Fibroblast of skin of back (primary cell): ENCODE measurements at places on chromosomes 6 and 20.

DNA sequence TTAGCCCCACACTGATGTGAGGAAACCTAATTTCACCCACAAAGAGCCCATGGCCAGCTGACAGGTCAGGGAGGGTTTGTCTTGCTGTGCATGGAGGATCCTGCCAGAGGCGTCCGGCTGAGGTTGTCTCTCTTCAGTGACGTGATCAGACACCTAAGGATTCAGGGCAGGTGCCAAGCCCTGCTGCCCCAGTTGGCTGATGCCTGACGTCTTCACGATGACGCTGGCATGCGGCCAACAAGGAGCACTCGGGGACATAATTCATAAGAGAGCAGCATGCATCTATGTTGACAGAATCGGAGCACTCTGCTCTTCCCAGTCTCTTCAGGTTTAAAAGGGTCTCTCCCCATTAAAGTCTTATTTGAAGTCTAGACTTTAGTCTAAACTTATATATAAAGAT, 47.8 kb downstream of the PSMB1 start:
- no peak for DNase-seq

- DNase-seq: no peak
These were observed 18.4 kb downstream of the PKIG start for GRCh38 chr20:44600758-44601201.

DNA sequence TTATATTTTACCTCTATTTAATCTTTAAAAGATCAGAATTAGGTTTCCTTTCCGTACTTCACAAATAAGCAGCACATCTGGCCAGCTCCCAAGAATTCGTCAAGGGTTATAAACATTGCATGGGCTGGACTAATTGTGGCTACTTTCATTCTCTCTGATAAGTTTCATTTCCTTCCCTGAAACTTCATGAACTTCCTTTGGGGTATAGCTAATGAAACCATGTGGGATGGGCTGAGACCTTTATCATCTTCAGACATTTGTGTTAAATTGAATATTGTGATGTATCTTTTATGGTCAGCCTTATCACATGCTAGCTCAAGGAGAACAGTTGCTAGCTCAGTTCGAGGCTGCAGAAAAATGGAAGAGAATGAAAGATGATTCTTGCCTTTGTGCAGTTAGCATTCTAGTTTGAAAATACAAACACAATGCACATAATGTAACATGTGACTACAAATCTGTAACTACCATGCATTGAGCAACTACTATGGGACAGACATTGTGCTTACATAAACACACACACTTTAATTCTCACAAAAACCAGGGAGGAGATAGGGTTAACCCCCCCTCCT, 1.7 kb upstream of the GMPR start:
- peak; percentile 39 for DNase-seq

GRCh38 chr6:79184641-79185040, 49.8 kb downstream of the HMGN3 start:
- DNase-seq: no peak

DNA sequence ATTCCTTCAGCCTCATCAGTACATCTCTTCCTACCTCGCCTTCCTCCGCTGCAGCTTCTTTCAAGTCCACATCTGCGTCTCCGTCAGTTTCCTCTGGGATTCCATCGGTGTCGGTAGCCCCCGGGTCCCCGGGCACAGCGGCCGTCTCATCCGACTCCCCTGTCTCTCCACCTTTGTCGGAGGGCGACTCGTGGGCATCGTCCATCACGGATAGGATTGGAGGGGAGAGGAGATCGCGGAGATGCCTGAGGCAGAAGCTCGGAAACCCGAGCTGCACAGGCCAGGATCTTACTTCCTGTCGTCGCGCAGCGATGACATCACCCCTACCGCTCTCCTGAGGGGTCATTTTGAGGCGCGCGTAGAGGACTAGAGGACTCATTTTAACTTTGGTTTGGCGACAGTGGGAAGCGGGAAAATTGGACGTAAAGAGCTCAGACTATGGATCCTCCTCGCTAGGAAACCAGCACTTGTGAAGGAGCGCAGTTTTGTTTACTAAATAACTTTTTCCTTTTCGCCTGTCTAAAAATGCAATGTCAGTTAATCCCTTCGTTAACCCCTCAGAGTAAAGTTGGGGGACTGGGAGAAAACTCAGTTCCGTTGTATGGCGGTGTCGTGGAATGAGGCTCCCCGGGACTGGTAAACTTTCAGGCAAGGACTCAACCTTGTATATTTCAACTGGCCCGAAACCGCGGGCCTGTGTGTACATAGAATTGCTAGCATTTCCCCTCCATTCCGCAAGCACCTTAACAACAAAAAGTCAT, at the start of gene TAF11:
TAF11 (minus strand) TSS at position 290 of the 761 bp plus-strand sequence; CDS start at position 205, 85 bp downstream.
- peak; percentile 96 for DNase-seq

DNA sequence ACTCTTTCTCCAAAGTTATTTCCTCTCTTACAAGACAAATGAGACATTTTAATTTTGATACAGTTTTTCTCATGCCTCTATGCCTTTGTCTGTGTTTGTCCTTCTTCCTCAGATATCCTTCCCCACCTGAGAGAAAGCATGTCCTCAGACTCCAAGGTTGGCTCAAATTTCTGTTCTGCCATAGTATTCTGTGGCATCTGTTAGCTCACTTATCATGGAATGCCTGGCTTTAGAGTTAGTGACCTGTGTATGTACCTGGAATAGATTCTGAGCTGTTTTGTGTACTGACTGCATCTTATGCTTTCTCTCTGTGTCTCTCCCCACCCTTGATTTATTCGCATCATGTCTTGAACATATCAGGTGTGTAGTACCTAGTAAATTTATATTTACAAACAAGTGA, 90.0 kb downstream of the CENPW start:
- DNase-seq: no peak

DNA sequence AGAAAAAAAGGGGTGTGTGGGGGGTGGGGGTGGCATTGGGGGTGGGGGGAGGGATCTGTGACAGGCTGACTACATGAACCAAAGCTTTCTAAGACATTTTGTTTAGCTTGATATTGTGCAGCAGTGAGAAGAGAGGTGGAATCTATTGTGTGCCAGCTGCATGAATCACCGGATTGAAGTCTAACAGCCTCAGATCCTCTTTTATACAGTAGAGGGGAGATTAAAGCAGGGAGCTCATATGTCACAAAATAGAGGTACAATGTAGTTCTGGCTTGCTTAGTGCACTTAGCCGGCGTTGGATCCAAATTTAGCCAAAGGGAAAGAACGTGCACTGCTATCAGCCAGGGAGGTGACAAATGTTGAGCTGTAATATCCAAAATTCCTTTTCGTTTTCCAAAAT, 404.2 kb upstream of the CITED2 start:
- peak; percentile 44 for DNase-seq

GRCh38 chr20:19785173-19785982, 27.3 kb downstream of the RIN2 start:
- peak; percentile 18 for DNase-seq

- peak; percentile 92 for DNase-seq
These were observed 34.3 kb downstream of the FNDC1 start for GRCh38 chr6:159203304-159204005.

DNA sequence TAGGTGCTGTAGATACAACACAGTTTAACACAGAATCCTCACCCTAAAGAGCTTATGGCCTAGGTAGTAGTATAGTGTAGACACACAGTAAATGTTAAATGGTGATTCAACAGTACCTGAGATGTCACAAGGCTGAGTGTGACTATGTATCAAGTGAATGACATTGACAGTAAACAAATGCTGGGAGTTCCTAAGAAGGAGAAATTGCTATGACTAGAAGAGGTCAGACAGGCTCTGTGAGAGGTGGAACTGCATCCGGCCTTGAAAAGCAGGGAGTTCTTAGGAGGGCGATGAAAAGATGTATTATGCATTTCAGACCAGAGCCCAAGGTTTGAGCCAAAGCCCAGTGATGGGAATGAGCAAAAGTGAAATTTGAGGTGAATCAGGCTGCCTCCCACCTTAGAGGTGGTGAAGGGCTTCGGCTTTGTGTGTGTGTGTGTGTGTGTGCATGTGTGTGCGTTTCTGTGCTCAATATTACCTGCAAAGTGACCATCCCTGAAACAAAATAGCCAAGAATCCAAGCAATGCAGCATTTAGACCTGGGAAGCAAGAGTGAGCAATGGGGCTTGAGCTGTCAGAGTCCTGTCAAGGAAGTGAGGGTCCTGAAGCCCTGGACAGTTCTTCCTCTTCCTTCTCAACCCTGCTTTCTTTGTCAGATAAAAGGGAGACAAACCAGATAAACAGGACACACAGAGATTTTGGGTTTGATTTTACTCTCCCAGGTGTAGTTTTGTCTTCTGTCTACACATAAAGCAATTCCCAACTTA, 32.3 kb upstream of the CITED2 start:
- DNase-seq: no peak

GRCh38 chr6:14727494-14728395, 518.1 kb upstream of the JARID2 start:
- DNase-seq: no peak

DNA sequence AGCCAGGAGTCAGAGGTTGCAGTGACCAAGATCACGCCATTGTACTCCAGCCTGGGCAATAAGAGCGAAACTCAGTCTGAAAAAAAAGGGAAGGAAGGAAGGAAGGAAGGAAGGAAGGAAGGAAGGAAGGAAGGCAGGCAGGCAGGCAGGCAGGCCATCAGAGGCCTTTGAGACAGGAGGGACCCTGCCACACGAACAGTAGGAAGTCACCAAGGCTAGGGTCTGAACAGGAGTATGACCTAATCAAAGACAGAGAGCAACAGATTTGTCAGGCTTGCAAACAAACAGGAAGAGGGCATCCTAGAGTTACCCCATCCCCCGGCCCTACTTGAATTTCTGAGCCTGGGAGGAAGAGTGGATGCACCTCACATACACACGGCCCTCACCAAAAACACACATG, 67.1 kb downstream of the FGD2 start:
- no peak for DNase-seq

DNA sequence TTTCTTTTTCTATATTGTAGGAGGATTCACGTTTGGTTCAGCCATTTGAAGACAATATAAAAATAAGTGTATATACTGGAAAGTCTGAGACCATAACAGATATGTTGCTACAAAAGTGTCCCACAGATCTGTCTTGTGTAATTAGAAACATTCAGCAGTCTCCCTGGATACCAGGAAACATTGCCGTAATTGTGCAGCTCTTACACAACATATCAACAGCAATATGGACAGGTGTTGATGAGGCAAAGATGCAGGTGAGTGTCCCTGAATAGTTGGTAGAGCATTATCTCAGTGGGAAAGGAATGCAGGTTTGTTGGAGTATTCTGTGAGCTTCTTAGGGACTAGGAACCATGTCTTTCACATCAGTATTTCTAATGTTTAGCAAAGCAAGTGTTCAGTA, 18.3 kb upstream of the ADGRF4 start:
- no peak for DNase-seq

GRCh38 chr20:60904730-60905129, 347.3 kb upstream of the CDH4 start:
- DNase-seq: no peak

DNA sequence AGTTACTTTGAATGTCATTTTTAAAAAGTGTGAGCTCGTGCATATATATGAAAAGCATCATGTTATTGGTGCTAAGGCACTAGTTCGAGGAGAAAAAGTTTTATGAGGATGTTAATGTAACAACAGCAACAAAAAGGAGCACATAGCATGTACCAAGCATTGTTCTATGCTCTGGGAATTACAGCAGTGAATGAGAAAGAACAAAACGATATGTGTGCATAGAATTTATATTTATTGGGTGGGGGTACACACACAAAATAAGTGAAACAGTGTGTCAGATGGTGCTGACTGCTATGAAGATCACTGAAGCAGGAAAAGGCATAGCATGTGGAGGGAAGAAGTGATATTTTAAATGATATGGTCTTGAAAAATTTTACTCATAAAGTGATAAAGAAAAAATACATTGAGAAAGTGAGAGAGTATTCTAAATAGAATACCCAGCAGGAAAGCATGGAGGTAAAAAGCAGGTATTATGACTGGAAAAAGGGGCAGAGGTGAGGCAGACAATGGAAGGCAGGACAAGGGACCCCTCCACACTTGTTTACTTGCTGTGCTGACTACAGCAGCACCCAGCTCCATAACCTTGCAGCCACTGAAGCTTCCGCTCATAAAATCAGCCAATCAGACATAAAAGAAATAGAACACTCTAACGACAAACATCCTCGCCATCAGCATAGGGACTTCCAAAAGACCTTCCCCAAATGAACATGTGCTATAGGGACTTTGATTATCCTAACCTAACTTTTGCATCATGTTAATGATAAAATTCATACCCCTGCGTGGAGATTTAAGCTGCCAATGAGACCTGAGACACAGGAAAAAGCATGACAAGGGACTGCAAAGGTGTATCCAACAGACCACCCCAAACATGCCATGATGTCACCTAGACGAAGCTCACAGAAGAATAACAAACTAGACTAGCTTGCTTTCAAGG, 119.9 kb downstream of the HFE start:
- no peak for DNase-seq

GRCh38 chr20:2047456-2048092, 53.7 kb upstream of the PDYN start:
- no peak for DNase-seq

GRCh38 chr6:91606148-91606901, 1019.5 kb upstream of the MAP3K7 start:
- no peak for DNase-seq

DNA sequence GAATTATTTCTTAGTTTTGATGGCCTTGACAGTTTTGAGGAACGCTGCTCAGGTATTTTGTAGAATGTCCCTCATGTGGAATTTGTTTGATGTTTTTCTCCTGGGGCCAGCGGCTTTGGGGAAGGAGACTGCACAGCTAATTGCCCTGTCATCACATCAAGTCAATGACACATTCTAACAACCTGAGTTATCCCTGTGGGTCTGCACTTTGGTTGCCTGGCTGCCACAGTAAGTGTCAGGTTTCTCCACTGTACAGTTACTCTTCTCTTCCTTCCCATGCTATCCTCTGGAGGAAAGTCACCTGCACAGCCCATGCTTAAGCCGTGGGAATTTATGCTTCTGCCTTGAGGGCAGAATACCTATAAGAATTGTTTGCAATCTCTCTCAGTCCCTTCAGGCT, 1.4 kb upstream of the TREML4 start:
- DNase-seq: no peak

DNA sequence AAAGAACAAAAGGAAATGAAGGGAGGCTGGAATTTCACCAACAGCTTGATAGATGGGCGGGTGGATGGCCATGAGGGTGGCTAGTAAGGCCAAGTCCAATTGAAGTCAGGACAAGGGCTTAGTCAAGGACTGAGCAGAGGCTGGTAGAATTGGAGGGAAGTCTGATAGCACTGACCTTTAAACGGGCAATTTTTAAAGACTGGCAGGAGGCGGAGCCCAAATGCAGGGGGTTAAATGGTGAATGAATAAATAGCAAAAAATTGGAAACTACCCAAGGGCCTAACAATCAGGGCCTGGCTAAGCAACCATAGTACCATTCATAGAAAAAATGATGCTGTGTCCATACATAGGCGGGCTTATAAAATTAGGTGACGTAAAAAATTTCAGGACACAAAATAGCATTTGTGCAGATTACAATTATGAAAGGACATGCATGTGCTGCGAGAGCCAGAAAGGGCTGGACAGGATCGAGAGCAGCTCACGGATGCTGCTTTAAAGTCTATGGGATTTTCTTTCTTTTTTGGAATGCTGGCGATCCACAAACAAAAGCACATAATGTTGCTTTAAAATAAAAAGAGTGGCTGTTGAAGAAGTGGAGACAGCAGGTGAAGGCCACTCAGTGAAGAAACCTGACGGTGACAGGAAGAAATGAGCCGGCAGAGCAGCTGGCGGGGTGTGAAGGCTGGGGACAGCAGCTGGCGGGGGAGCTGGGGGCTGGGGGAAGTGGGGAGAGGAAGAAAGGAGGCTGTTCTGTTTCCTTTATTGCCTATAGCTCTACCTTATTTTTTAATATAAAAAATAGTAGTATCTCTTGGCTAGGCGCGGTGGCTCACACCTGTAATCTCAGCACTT, 42.8 kb upstream of the TAF8 start:
- no peak for DNase-seq
